ENCODE measurements at places on chromosomes 1 and 21. TPM values are rescaled to one million over a fixed set of nuclear protein-coding genes. Genes with fewer than 3 reads are reported as not detected.

Gene OR4F29
- not detected for total RNA-seq

Gene SPRR2F
- not detected for total RNA-seq

Gene KLHDC8A
- 16.5 TPM for total RNA-seq

Gene EPHA10
- 0.55 TPM for total RNA-seq

Gene KCNJ9
- not detected for total RNA-seq

Gene VWA1
- 28.3 TPM for total RNA-seq

Gene PCBP3
- total RNA-seq = 1.3 TPM

Gene KIF14
- 2.0 TPM for total RNA-seq

Gene MMP23B
- 4.9 TPM for total RNA-seq

Gene ESRRG
- 0.34 TPM for total RNA-seq

Gene RPTN
- not detected for total RNA-seq

Gene PBXIP1
- 102 TPM for total RNA-seq

Gene CDK18
- total RNA-seq = 12.1 TPM

Gene LPAR3
- 0.58 TPM for total RNA-seq

Gene C1QA
- total RNA-seq = 0.82 TPM

Gene RHEX
- total RNA-seq = 0.82 TPM

Gene THEM5
- not detected for total RNA-seq

Gene ADORA1
- total RNA-seq = 7.0 TPM

Gene RUNX3
- total RNA-seq = 0.38 TPM

Gene CASQ1
- total RNA-seq = not detected

Gene GBP7
- not detected for total RNA-seq

Gene PLA2G2A
- total RNA-seq = not detected

Gene CFHR1
- total RNA-seq = not detected

Gene TNNT2
- 0.89 TPM for total RNA-seq

Gene NBPF1
- 50.3 TPM for total RNA-seq

Gene TRABD2B
- total RNA-seq = 0.92 TPM

Gene C8A
- not detected for total RNA-seq

Gene ACADM
- total RNA-seq = 29.6 TPM

All from kidney epithelial cell (primary cell).